ENCODE measurements at places on chromosomes 7 and 10. TPM values are rescaled to one million over a fixed set of nuclear protein-coding genes. Genes with fewer than 3 reads are reported as not detected.

Gene ACBD7
- not detected for total RNA-seq

Gene COL28A1
- 3.0 TPM for total RNA-seq

Gene HMX2
- not detected for total RNA-seq

Gene CTTNBP2
- 12.6 TPM for total RNA-seq

Gene NPVF
- not detected for total RNA-seq

Gene LIPF
- not detected for total RNA-seq

Gene ARMC3
- not detected for total RNA-seq

Gene COL17A1
- total RNA-seq = 1.7 TPM

Gene C10orf62
- 1.2 TPM for total RNA-seq

Gene PDE1C
- total RNA-seq = 5.1 TPM

Gene MSMB
- total RNA-seq = not detected

DNA sequence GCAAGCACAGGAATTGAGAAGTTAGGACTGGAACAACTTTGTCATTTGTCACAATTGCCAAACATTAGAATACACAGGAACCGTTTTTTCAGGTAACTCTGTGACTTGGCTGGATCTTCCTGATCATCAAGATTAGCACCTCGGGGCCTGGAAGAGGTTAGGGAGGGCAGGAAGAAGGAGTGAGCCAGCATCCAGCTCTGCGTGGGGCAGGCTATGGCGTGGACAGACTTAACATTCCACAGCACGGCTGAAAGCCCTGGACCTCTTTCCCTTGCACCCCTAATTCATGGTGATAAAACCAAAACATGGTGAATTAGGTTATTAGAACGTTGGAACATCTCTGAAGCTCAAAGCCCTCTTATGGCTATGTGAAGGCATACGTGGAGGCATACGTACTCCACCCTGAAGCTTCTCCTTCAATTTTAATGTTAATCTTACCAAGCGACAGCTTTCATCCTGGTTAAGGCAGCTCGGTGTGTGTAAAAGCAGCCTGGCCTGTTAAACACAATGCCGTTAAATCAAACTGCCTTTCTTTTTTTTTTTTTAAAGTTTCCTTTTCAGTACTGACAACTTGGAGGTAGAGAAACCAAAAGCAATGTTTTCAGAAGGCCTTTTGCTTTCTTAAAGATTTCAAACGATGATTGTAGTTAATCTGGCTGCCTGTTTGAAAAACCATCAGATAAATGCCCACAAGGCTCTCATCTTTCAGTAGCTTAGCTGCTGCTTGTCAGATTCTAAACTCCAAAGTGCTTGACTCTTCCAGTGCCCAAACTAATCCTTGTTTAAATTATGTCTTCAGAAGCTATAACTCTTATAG is 4.5 kb downstream of the GRK5 start:
- DNase-seq = no peak

DNA sequence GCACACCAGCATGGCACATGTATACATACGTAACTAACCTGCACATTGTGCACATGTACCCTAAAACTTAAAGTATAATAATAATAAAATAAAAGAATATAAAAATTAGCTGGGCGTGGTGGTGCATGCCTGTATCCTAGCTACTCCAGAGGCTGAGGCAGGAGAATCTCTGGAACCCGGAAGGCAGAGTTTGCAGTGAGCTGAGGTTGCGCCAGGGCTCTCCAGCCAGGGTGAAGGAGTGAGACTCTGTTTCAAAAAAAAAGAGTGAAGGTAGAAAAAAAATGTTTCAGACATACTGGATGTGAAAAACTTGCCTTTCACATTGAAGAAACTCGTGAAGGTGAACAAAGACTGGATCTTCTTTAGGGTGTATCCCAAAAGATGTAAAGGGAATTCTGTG is 26.7 kb downstream of the TSPAN14 start:
- DNase-seq = peak; percentile 16

GRCh38 chr7:19117091-19117869 is at the start of gene TWIST1:
TWIST1 (minus strand) TSS chr7:19117636; CDS start chr7:19117321, 315 bp downstream.
- no peak for DNase-seq

- no peak for DNase-seq
Observed at GRCh38 chr7:10977113-10977512, 3.4 kb downstream of the PHF14 start.

DNA sequence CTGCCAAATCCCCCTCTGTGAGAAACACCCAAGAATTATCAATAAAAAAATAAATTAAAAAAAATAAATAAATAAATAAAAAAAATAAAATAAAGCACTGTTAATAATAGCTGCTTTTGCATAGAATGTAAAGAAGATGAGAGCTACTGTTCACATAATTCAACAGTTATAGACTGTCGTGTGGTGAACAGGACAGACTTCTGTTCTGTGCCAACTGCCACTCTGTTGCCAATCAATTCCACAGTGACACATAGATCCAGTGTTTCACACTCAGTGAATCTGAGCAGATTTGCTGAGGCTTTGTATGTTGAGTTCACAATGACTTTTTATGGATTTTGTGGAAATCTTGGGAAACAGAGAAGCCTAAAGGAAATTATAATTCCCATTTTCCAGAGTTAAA is 14.9 kb downstream of the ARHGAP19 start:
- DNase-seq = no peak

DNA sequence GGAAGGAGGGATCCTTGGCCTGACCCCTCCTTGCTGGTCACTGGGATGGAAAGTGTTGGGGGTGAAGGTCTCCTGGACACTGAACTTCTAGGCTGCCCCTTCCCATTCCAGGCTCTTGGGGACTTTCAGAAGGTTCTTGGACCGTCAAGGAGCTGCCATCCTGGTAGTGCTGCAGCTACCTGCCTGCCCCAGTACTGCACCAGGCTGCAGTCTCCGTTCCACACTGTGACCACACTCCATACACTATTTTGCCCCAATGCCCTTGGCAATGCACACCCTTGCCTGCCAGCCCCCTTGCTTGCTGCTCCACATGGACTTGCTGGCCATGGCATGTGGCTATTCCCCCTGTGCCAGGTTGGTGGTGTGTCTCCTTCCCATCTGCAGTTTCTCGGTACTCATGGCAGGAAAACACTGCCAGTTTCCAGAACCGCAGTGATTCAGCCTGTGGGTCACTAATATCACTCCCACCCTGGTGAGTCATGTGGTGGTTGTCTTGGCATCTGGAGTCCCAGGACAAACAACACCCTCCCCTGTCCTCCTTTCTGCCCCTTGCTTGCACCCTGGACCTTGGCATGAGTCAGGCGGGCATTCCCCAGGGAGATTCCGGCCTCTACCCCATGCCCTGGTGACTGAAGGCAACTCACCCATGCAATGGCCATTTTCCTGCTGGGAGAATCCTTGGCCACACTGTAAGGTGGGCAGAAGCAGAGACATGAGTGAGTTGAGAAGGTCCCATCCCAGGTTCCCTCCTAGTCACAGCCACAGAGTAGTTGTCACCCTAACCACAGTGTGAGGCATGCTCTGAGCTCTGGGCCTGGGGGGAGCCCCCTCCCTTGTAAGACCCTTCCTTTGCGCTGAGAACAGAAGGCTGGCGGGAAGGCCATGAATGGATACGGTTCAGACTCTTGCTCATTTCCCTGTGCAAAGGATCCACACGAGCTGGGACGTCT is 32.8 kb downstream of the GOLGA7B start:
- DNase-seq = no peak

- DNase-seq = peak; percentile 25
Observed at GRCh38 chr10:117005026-117005526, at the start of gene SHTN1. SHTN1 (minus strand) TSS chr10:117005187; CDS start chr10:117005079, 108 bp downstream.

GRCh38 chr10:29925771-29926692 is 133.4 kb downstream of the JCAD start:
- no peak for DNase-seq

DNA sequence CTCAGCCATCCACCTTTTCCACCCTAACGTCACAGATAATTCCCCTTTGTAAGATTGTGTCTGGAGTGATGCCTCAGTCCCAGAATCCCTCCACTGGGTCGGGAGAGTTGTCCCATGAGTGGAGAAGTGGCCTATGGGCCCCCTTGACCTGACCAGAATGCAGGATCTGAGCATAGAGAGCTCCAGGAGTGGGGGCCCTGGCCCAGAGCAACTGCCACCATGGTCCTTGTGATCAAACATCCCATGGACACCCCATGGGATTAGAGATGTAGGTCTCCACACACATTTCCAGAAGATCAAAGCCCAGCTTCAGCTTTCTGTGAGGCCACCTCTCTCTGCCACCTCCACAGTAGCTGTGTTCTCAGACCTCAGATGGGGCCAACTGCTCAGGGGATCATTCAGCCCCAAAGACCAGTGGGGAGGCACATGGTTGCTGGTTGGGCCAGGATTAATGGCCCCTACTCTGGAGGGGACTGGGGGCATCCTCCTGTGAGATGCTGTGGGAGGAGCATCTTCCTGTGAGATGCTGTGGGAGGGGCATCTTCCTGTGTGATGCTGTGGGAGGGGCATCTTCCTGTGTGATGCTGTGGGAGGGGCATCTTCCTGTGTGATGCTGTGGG is 28.5 kb upstream of the DPYSL4 start:
- DNase-seq = no peak

- DNase-seq = no peak
Observed at GRCh38 chr7:140358412-140359051, 39.8 kb downstream of the SLC37A3 start.

DNA sequence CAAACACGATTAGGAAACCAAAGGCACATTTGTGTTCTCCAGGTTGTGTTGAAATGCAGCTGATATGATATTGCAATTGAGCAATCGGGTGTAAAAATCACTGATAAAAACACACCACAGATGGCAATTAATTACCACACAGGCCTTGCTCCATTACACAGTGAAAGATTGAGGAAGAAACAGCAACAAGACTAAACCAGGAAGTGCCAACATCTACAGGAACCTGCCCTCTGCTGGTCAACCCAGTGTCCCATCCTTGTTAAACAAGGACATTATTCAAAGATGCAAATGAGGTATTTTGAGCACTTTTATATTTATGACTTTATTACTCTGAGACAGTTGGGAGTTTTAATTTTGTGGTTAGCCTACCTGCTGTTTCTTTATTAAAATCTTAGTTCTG is 765.6 kb upstream of the GHITM start:
- no peak for DNase-seq

DNA sequence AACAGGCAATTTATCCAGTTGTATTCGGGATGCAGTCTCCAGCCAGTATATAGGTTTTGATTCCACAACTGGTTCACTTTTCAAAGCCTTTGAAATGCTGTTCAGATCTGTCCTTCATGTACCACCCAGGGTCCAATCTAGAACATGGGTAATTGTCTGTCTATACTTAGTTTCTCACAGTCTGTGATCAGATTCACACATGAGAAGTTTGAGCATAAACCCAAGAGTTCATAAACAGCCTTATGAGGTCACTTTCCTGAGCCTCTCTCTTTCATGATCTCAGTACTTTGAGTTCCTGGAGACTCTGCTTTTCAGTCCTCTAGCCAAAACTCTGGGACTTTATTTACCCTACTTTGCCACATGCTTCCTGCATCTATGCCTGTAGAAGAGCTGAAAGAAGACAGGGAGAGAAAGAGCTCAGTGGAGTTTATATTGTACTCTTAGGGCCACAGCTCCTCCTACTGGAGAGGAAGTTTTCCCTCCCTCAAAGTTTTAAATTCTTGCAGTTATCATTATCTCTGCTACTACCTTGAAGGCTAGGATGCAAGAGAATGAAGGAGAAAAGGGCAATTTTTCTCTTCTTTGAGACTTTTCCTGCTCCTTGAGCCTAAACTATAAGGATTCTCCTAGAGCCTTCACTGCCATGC is 172.0 kb downstream of the ZEB1 start:
- DNase-seq = no peak

DNA sequence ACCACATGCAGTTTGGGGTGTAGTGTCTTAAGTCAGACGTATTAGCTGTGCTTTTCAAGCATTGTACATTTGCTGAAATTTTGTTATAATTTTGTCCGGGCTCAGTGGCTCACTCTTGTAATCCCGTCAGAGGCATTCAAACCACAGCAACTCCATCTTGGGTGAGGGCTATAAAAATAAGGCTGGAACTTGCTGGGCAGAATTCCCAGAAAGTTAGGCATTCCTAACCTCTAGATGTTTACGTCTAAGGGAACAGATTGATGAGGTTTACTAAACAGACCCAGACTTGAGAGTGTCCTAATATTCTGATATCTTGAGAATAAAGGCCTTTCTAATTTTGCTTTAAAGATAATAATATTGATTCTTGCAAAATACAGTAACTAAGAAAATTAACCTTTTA is 957.8 kb downstream of the NXPH1 start:
- DNase-seq = no peak

DNA sequence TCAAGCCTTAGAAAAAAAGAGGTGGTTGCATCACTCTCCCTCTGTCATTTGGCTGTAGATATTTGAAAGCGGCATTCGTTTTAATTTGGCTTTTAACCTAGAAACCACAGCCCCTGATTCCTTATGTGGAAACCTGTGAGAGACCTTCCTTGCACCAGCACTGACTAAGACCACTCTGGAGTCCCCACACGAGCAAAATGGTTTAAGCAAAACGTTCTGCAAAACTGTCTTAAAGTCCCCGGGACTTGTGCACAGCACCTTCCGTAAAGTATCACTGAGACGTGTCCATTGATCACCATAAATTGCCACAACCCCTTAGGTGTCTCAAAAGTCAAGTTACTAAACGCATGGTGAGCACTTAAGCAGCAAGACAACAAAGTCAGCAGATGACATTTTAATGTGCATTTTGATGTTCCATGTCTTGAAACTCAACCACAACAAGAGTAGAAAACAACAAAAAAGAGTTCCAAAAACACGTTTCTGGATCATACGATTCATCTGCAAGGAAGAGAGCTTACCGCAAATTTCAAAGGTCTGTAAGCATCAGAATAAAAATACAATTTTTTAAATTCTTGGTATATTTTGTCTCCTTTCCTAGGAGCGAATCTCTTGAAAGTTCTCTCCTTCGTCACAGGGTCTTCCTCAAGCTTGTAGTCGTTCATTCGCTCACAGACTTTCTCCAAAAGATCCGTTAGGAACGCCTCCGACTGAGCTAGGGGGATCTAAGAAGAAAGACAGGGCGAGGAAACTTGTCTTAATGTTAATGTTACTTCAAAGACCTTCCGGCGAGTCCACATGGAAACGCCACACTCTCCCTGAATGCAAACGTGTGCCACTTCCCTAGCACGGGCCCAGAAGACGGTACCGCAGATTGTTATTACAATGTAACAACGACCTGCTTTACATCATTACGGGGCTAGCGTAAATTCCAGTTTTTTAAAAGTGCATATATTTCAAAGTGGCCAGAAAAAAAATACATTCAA is 37.7 kb downstream of the CNPY1 start:
- no peak for DNase-seq

- no peak for DNase-seq
Observed at GRCh38 chr10:84008878-84009277, 130.4 kb upstream of the GHITM start.

- DNase-seq = no peak
Observed at GRCh38 chr10:5945561-5946418, 31.6 kb downstream of the IL15RA start.

Measured in omental fat pad (tissue), 4 donors.